WTC11 (cell line): ENCODE measurements at places on chromosomes 2 and 18.
A peak's percentile ranks its signal among the peaks of the same experiment; 100 is the strongest.

DNA sequence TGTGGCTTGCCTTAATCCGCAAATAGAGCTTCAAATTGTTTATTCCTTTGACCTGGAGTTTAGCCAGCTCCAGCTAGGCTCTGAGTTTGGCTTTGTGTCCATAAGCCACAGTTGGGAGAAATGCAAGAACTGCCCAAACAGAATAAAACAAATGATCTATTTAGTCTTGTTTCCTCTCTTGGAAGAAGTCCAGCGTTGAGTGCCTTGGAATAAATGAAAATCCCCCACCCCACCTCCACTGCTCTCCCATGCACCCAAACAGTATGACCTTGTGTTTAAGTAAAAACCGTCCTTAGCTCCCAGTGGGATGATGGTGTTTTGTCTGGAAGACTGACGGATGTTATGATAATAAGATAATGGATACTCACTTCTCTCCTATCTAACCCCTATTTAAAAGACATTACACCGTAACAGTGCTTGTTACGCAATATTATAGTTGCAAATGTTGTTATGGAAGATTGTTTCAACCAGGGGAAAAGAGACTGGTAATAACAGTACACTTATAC, 3.2 kb upstream of the SERPINE2 start:
- DNase-seq: no peak

GRCh38 chr2:152615177-152615576, 102.1 kb downstream of the PRPF40A start:
- no peak for DNase-seq

GRCh38 chr18:55386545-55386944, 201.4 kb downstream of the TCF4 start:
- no peak for DNase-seq

GRCh38 chr18:23710068-23710527, 20.8 kb downstream of the LAMA3 start:
- no peak for DNase-seq

GRCh38 chr18:6752202-6752860, 22.8 kb downstream of the ARHGAP28 start:
- DNase-seq: peak; percentile 70

GRCh38 chr18:57585855-57586250, 649 bp downstream of the FECH start:
- DNase-seq: no peak

DNA sequence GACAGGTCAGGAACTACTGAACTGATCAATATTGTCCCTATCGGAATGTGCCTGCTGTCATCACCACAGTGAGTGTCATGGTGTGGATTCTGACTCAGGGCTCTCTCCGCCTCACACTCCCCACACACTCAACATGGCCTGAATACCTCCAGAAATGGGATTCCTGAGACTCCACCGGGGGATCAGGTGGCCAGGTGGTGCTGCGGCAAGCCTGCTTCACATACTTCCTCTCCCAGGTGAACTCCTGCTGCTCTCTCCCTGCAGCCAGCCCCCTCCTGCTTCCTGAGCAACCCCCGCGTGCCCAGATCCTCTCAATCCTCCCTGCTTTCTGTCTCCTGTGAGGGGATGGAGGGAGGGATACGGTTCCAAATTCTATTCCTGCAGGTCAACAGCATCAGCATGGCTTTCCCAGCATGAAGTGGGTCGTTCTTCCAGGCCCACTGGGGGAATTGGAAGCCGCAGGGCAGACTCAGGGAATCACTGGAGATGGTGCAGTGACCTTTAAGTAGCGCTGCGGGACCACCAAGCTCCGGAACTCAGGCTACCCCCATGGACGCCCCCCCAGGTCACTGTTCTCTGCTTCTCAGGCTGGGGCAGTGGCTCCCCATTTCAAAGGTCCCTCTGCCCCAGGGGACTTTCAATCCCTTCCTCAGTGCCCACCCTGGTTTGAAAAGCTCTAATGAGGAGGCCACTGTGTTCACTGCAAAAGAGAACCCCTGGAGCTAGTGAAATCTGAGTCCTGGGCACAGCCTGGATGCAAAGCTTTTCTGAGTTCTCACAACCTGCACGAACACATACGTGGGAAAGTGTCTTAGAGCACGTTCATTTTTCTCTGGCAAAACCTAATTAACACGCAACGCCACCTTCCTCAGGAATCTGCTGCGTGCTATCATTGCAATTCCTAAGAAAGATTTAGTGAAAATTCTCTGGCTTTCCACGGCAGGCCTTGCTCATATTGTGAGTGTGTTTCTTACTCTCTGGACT, 168.4 kb downstream of the ZFP36L2 start:
- DNase-seq: no peak

- no peak for DNase-seq
Observed at GRCh38 chr2:219526320-219527075, 12.2 kb downstream of the ASIC4 start.

DNA sequence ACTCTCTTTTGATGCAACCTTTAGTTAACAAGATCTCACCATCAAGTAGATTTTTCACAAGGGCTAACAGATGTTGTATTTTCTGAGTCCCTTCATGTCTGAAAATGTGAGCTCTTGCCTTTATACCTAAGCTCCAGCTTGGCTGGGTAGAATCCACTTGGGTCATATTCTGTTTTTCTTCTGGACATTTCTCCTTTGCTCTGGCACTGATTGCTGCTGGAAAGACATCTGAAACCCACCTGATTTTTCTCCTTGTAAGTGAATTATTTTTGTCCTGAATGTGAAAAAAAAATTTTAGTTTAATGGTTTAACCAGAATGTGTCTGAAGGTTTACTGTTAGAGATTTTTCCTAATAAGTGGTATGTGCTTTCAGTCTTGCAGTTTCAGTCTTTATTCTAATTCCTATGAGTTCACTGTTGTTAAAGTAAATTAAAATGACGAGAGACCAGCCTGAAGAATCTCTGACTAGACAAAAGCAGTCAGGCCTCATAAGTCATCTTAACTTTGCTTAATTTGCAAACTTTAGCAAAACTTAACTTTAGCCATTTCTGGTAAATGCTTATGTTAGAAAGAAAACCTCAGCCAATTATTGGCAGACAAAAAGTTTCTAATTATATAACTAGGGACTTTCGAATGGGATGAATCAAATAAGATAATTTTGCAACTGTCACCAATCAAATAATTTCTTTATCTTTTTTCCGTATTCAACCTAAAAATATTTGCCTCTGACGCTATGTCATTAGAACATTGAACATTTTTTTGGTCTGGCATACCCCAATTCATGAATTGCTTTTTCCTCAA, 70.8 kb downstream of the ACAA2 start:
- no peak for DNase-seq

GRCh38 chr2:38509314-38509946, 93.3 kb downstream of the HNRNPLL start:
- no peak for DNase-seq

- DNase-seq: no peak
Observed at GRCh38 chr2:65901756-65902155, 469.4 kb upstream of the SPRED2 start.

DNA sequence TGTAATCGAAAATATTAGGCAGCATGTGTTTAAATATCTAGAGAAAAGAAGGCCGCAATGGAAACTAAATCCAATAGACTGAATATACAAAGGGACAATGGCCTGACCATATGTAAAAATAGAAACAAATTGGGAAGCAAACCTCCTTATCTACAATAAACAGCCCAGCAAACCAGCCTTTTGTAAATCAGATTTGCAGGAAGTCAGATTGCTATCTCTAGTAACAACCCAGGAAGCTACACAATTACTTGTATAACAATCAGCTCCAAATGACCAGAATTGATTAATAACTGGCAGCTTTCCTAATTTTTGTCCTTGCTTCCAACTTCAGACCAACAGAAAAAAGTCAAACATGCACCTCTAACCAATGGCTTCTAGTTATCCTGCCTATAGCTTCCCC, 860.0 kb downstream of the CPS1 start:
- no peak for DNase-seq

DNA sequence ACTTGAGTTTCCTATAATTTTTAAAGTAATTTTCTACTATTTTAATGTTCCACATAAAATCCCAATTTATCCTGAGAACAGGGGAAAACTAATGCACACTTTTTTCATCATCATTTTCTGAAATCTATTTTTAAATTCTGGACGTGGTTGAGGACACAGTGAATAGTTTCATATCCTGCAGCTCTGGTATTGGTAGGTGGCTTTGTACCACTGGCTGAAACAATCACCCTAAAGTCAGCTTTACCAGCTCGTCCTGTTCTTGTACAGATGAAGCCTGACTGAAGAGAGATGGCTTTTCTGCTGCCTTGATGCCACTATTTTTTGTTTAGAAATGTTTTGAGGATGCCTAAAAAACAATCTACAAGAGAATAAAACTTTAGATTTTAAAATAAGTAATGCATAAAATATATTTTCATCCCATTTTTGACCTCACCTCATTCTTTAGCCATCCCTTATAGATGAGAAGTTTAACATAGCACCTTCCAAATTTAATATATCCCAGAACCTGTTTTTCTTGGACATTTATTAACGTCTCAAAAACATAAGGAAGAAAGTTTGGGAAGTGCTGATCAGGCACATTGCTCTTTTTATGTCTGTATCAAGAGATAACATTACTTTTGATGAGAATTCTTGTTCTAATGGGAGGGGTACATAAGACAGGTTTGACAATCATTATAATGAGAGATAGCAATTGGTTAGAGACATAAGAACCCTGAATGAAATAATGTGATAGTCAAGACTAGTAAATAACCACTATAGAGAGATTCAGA, 80.9 kb downstream of the GALNT1 start:
- no peak for DNase-seq

DNA sequence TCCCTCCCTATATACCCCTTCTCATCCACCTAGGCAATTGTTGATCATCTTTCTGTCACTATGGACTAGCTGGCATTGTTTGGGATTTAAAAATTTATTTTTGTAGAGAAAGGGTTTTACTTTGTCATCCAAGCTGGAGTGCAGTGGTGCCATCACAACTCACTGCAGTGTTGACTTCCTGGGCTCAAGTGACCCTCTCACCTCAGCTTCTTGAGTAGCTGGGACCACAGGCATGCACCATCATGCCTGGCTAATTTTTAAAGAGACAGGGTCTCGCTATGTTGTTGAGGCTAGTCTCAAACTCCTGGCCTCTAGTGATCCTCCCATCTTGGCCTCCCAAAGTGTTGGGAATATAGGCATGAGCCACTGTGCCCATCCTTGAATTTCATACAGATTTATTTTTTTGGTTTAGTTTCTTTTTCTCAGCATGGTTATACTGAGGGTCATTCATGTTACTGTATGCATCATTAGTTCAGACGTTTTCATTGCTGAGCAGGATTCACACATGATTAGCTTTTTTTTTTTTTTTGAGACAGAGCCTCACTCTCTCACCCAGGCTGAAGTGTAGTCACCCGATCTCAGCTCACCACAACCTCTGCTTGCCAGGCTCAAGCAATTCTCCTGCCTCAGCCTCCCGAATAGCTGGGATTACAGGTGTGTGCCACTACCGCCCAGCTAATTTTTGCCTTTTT, 8.6 kb upstream of the PCARE start:
- DNase-seq: no peak

- DNase-seq: no peak
Observed at GRCh38 chr2:109177635-109178034, 48.6 kb downstream of the SH3RF3 start.

DNA sequence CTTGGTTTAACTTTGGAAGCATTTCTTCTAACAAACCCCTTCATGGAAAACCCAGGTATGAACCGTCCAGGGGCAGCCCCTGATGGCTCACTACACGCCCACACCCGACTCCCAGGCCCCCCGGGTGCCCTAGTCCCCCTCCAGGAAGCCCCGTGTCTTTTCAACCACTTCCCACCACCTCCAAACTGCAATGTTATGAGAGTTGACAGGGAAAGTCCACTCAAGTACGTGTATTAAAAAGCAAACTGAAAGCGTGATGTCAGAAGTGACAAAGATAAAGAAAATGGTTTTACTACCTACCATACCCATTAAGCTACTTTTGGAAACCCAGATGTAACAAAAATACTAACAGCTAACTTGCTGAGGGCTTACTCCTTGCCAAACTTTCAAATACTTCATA, 51.5 kb downstream of the L3MBTL4 start:
- DNase-seq: no peak

DNA sequence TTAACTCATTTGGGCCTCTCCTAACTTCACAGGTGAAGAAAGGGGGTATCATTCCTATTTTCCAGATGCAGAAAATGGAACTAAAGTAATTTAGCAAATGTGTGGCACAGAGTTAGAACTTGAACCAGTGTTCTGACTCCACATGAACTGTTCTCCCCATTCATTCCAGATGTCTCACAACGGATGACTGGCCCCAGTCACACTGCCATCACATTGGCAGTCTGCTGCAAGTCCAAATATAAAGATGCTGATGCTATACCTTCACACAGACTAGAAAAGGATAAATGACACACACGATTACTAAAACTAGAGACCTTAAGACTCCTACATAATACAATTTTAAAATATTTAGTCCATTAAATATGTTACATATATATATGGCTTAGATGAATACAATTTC, 195.7 kb downstream of the NBAS start:
- DNase-seq: no peak

DNA sequence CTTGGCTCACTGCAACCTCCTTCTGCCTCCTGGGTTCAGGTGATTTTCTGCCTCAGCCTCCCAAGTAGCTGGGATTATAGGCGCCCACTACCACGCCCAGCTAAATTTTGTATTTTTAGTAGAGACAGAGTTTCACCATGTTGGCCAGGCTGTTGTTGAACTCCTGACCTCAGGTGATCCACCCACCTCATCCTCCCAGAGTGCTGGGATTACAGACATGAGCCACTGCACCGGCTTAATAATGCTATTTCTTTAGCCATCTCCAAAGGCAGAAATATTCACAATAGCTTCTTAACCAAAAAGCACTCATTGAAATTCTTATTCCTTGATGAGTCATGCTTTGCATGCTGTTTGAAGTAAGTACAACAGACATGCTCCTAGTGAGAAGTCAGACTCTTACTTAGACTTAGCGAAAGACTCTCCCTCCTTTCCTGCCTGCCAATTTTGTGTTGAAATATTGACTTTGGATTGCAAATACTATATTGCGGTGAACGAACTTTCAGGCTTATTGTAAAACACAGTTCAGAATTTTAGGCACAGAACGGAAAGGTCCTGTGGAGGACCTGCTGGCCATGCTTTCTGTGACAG, 4.4 kb downstream of the ACTR3 start:
- DNase-seq: no peak

- DNase-seq: no peak
Observed at GRCh38 chr2:100451734-100452133, 18.5 kb upstream of the NMS start.

DNA sequence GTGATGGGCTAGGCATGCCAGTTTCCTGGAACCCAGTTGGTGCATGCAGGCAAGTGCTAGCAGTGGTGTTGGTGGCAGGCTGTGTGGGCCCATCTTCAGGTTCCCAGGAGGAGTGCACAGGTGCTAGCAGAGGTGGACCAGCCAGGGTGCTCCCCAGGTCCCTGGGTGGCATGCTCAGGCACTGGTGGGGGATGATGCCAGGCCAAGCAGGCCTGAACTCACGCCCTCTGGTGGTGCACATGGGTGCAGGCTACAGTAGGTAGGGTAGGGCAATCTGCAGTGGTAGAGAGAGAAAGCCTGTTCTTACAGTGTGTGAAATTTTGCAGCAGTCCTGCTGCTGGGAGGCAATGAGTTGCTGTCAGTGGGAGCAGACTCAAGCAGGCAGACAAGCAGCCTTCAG, 1651.8 kb downstream of the DPP10 start:
- DNase-seq: peak; percentile 48

- DNase-seq: no peak
Observed at GRCh38 chr2:72361521-72361920, 213.9 kb upstream of the CYP26B1 start.

- no peak for DNase-seq
Observed at GRCh38 chr2:144548532-144549191, 28.7 kb upstream of the ZEB2 start.
